ENCODE measurements at places on chromosomes 5 and 9.

DNA sequence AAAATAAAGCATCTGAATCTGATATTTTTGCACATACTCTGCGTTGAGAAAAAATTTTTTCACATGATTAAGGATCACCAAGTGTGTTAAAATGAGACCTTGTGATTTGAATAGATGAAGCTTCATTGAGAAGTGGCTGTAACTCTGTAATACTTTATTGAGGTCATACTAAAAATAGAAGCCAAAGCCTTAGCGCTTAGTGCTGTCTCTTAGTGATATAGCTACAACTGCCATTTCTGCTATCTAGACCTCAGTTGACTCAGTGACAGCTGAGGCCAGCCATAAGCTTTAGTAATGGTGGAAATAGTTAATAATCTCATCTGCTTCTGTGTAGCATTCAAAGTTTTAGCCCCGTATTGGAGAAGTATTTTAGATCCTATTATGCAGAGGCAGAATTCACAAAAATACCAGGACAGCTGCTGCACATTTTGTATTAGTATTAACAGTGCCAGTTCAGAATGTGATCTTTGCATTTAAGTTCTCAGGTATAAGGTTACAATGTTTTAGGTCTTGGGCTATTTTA is 107.4 kb upstream of the SGCD start:
- DNase-seq = no peak

DNA sequence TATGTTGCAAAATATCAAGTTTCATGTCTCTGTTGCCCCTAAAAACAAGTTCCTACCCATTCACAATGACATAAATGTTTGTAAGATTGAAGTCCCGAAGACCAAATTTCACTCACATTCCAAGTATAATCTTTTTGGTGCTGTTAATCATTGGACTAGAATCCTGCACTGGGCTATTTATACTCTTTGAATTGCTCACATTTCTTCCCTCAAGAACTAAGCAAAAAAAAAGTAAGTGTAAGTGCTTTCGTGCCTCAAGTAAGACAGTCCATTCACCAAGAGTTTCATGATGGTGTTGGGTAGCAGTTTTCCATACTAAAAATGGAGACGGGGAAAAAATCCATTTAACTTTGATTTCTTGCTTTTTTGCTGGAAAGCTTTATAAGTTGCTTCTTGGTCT is 242.3 kb downstream of the EBF1 start:
- no peak for DNase-seq

- no peak for DNase-seq
Measured at GRCh38 chr9:129889941-129890717, 54.9 kb downstream of the USP20 start.

GRCh38 chr9:116437411-116438370 is 249.4 kb upstream of the TRIM32 start:
- no peak for DNase-seq

DNA sequence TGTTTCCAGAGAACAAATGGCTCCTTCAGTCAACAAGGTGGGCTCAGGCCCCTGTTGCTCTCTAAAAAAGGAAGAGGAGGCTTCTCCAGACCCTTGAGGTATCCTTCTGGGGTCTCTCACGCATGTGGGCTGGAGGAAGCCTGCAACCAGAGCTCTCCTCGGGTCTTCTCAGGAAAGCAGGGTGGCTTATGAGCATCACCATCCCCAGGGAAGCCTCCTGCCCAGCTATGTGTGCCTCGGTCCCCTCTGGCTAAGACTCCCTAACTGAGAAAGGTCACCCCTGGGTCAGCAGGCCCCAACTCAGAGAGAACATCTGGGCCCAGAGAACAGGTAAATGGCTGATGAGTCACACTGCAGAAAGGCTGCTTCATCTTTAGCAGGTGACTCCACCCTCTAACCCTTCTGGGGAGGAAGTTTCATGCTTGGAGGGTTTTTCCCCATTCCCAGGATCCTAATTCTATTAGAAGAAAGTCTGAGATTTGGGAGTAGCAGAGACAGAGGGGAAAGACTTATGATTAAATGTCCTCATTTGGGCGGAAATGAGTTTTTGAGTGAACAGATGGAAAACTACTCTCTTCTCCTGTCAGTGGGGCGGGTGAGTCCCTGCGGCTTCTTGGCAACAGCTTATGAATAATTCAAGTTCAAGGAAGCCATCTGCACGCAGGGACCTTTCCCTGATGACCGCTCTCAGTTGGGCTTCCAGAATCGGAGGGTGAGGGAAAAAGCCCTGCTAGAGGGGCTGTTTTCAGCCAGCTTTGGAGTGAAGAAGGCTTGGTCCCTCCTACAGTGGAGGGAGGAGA is 41.9 kb downstream of the TGFBI start:
- DNase-seq = no peak

GRCh38 chr9:112380825-112381221 is 915 bp downstream of the HSDL2 start:
- peak; percentile 60 for DNase-seq

GRCh38 chr5:123478546-123478945 is 33.4 kb upstream of the CSNK1G3 start:
- DNase-seq = no peak

- DNase-seq = no peak
Measured at GRCh38 chr9:113931777-113932176, 55.7 kb downstream of the ZNF618 start.

DNA sequence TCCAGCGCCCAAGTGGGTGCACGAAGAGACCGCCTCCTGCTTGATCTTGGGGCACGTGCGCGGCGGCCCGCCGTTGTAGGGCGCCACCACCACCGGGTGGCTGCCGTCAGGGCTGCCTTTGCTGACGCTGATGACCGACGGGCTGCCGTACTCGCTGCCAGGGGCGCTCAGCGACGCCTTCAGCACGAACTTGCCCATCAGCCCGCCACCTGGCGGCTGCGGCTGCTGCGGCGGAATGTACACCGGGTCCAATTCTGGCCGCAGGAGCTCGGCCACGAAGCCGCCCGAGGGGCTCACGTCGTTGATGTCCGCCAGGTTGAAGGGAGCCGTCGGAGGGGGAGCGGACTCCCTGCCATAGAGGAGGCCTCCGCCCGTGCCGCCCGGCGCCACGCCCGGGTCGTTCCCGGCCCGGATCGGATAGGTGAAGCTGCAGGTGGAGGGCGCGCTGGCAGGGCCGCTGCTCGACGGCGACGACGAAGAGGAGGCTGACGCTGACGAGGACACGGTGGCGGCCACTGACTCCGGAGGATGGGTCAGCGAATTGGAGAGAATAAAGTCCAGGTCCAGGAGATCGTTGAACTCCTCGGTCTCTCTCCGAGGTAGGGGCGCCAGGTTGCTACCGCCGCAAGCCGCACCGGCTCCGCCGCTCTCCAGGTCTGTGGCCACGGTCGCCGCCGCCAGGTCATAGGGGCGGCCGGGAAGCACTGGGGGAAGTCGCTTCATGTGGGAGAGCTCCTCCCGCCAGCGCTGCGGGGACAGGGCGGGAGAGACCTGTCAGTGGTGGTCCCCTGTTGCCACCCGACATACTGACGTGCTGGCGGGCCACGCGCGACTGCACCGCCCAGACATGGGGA is 1.8 kb downstream of the KLF4 start:
- DNase-seq = peak; percentile 35

GRCh38 chr9:13991395-13991794 is 322.5 kb downstream of the NFIB start:
- no peak for DNase-seq

DNA sequence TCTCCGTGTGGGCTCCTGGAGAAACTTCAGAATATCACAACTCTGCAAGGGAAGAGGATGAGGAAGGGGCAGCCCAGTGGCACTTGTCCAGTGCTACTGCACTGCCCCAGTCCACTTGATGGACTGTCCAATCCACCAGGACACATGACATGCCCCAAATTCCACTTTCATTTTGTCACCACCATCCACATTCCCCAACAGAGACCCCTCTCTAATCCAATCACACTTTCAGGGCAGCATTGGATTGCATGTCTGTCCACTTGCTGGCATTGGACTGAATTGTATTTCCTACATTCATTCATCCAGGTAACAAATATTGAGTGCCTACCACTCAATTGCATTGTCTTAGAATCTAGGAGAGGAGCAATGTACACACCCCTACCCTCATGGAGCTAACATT is 14.8 kb downstream of the HBEGF start:
- no peak for DNase-seq

GRCh38 chr5:146748533-146748932 is 130.0 kb downstream of the PPP2R2B start:
- DNase-seq = no peak

- DNase-seq = peak; percentile 9
Measured at GRCh38 chr9:6024035-6024554, 8.7 kb upstream of the RANBP6 start.

DNA sequence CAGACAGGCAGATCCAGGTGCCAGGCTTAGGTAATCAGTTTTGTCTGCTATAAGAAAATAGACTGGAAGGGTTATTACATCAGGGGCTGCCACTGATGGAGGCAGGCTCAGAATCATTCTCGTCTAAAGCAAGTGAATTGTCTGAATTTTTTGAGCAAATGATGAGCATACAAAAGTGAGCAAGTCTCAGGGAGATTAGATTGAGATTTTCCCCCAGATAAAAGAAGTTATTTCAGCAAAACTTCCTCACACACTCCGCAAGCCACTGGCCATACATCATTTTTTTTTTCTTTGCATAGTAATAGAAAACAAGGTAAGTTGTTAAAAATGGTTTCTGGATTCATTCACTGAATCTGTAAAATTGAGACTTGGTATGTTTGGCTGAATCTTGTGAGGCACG is 52.9 kb downstream of the ZNF462 start:
- DNase-seq = no peak

DNA sequence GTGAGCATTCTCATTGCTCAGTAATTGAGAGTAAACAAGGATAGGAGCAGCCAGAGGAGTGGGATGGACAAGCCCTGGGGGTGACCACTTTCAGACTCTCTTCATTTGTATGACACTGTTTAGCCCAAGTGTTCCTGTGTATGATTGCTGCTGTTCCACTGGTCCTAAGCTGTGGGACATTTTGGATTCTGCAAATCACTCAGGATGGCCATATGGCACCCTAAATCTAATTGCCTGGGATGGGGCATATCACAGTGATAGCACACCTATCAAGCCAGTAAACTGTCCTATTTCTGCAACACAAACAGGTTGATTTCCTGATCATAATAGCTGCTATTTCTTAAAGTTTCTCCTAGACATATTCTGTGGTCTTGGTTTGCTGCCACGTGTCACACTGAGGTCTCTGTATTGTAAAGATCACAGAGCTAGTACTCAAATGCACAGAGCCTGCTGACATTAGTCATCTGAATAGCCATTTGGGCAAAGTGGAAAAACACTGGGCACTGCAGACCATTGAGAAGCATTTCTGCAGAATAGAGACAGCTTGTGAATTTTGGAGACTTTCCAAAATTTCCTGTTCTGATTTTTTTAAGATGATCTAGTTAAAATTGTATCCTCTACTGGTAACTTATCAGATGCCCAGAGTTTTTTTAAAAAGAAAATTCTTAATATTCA is 320.2 kb downstream of the RFX3 start:
- no peak for DNase-seq

DNA sequence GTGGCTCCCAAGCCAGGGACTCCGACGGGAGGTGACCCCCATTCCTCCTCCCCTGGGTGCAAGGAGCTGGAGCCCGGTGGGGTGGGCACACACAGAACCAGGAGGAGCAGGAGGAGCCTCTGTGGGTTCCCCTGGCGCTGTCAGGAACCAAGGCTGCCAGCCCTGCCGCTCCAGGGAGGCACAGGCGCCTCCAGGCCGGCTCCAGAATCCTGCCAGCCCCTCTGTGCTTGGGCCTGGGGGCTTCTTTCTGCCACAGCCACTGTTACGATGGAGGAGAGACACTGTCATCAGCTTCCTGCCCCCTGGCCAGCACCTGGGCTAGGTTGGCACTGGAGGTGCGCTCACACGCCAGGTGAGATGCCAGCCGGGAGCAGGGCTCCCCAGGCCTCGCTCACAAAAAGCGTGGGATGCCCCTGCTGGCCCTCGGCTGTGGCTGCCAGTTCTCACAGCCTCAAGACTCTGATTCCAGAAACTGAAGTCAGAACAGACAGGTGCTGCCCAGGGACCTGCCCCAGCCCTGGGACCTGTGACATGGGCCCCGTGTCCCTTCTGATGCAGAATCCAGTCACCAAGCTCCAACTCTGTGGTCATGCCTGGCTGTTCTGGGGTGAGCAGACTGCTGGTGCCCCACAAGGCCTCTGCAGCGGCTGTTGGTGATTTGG is 37.4 kb upstream of the UBAC1 start:
- DNase-seq = no peak

GRCh38 chr9:114995681-114996221 is 65.4 kb upstream of the TNFSF8 start:
- DNase-seq = no peak

DNA sequence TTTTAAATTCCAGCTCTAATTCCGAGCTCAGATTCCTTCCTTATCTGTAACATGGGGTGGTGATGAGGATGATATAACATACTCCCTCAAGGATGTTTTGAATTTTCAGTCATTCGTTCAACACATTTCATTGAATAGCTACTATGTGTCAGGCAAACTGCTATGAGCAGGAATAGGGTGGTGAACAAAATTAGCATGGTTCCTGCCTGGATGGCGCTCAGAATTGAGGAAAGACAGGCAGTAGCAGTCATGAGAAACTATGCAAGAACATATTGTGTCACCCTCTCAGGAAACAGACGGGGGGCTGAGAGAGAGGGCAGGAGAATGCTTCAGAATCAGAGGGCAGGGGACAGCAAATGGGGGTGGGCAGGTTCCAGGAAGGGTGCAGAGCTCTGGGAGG is 265.2 kb downstream of the NSG2 start:
- no peak for DNase-seq

DNA sequence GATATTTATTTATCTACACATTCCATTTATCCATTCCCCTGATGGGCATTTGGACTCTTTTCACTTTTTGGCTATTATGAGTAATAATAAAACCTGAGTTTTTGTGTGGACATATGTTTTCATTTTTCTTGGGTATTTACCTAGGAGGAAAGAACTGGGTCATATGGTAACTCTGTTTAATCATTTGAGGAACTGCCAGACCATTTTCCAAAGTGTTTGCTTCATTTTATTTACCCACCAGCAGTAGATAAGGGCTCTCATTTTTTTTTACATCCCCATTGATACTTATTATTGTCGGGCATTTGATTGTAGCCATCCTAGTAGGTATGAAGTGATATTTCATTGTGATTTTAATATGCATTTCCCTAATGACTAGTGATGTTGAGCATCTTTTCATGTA is 7.7 kb upstream of the PTPDC1 start:
- DNase-seq = no peak

DNA sequence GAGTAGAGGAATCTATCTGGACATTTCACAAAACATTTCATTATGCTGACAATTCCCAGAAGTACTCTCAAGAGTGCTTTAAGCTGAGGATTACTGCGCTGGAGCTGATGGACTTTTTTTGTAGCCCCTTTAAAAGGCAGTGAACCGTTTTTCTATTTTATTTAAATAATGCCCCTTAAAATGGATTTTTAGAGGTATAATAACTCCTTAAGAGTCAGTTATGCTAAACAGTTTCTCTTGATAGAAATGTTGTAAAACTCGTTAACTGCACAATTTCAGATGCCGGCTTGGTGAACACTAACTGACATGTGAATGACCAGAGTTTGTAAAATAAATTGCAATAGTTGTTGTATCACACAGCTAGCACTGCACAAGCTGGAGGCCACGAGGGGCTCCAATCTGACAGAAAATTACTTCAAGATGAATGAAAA is 174.0 kb downstream of the NR2F1-AS1 start:
- DNase-seq = no peak

GRCh38 chr5:148685520-148686134 is 31.3 kb upstream of the HTR4 start:
- no peak for DNase-seq

Data from iris pigment epithelial cell (primary cell).